ENCODE measurements at places on chromosomes 1 and 21.
A peak's percentile ranks its signal among the peaks of the same experiment; 100 is the strongest.

GRCh38 chr1:30760596-30761324 is 3.2 kb upstream of the LAPTM5 start:
- DNase-seq: no peak

GRCh38 chr1:19210772-19211549 is 895 bp upstream of the UBR4 start:
- no peak for DNase-seq

DNA sequence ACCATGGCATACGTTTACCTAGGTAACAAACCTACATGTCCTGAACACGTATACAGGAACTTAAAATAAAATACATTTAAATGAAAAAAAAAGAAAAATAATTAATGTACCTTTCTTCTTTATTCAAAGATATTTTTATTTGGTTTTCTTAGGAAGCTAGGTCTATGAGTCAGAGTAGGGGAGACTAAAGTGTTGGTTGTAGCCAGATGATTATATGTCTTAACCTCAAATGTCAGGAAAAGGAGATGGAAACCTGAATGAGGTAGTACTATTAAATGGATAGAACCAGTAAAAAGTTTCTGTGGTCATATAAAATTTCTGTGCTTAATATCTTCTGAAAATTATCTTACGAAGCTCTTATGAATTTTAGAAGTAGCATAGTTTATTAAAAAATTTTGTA is 275.8 kb downstream of the KCTD3 start:
- DNase-seq: no peak

DNA sequence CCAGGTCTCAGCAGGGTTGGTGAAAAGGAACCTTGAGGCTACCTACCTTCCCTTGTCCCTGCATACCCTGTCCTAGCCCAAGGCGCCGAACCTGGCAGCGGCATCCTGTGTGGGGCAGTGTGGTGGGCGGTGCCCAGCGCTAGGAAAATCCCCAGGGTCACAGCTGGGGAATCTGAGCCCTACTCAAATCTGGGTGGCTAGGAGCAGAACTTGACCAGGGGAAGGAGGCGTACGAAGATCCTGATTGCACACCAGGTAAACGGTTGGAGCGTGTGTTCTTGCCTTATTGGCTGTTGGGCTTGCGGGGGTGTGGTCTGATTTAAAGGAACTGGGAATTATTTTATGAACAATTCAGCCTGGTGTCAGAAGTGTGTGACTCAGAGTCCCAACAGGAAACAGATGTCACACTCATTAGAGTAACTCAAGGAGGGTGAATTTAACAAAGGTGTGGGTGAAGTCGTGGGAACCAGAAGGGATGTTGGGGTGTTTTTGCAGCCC is 118.6 kb downstream of the LRIG2 start:
- no peak for DNase-seq

GRCh38 chr1:221268295-221268694 is 389.1 kb downstream of the HLX start:
- DNase-seq: peak; percentile 4

DNA sequence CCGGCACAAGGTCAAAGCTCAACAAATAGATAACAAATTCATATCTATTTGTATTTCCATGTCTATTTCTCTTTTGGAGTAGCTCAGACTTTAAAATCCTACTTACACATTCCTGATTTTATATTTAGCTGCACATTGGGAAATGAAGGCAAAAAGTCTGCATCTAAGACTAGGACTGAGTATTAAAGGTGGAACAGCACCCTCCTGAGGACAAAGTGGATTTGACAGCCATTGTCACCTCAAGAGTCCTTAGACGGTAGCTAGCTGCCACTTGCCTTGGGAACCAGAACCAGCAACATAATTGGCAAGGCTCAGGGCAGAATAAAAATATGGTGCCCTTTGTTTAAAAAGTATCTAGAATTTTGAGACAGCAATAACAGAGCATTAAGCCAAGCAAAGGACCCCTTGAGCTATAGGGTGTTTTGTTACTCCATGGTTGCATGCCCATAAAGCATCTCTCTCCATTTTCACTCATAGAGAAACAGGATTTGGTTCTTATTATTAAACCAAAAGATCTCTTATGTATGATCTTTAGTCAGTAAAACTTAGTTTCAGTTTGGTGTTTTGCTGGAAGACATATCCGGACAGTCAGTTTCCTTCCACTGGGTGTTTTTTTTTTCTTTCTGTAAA is 30.0 kb upstream of the SGIP1 start:
- DNase-seq: peak; percentile 51

GRCh38 chr1:177448652-177449357 is 278.0 kb downstream of the BRINP2 start:
- no peak for DNase-seq

DNA sequence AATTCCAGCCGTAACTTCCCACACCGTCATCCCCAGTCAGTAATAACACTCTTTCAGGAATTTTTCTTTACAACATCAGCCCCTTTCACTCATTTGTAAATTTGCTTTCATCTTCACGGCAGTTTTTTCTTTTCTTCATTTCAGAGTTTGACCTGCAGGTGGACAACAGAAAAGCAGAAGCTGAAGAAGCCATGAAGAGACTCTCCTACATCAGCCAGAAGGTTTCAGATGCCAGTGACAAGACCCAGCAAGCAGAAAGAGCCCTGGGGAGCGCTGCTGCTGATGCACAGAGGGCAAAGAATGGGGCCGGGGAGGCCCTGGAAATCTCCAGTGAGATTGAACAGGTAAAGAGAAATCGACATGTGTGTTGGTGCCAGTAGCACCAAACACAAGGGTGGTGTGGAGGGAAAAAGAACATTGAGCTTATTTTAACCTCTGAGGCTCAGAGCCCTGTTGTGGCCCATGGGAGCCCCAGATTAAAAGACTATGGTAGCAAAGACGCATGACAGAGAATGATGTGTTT is 53.2 kb downstream of the LAMC2 start:
- DNase-seq: no peak

DNA sequence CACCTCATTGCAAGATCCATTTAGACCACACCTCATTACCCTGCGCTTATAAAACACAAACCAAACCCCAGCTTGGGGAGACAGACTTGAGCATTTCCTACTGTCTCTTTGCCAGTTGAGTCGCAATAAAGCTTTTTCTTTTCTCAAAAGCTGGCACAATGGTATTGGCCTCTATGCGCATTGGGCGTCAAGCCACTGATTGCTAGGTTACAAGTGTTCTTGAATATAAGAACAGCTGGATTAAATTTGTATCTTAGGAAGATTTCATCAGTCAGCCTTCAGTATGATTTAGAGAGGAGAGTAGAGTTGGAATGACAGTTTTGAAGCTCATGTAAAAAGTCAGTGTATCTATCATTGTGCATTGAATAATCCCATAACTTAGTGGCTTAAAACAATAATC is 84.9 kb upstream of the RAB4A start:
- no peak for DNase-seq

DNA sequence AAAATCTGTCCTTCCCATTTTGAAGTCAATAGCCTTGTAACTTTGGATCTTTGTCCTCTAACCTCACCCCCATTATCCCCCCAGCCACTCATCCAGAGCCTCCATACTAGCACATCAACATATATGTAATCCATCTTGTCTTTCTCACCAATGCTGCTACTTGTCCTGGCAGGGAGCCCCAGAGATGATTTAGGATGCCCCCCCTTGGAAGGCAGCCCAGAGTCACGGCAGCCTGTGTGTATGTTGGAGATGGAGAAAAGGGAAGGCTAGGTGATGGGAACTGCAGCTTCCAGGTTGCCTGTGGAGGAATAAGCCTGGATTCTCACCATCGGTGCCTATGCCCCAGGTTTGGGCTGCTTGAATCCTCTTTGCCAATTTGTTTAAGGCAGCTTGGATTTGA is 51.7 kb upstream of the SCMH1 start:
- DNase-seq: no peak

DNA sequence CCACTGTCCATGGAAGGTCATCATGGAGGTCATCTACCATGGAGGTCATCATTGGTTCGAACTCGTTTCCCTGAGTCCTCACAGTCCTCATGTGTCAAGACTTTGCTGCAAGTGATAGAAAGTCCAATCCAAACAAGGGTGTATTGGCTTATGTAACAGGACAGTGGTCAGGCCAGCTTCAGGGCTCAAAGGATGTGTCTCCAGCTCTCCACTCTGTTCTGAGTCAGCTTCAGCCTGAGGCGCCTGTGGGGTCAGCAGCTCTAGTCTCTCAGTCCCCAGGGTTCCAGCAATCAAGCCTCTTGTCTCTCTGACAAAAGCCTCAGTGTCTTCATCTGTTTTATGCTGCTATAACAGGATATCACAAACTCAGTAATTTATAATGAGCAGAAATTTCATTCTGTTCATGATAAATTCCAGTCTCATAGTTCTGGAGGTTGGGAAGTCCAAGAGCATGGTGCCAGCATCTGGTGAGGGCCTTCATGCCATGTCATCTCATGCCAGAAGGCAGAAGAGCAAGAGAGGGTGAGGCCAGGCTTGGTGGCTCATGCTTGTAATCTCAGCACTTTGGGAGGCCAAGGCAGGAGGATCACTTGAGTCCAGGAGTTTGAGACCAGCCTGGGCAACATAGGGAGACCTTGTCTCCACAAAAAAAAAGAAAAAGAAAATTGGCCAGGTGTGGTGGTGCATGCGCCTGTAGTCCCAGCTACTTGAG is 19.5 kb downstream of the A3GALT2 start:
- no peak for DNase-seq

- DNase-seq: no peak
Observed at GRCh38 chr1:83509301-83509781, 489.6 kb downstream of the TTLL7 start.

DNA sequence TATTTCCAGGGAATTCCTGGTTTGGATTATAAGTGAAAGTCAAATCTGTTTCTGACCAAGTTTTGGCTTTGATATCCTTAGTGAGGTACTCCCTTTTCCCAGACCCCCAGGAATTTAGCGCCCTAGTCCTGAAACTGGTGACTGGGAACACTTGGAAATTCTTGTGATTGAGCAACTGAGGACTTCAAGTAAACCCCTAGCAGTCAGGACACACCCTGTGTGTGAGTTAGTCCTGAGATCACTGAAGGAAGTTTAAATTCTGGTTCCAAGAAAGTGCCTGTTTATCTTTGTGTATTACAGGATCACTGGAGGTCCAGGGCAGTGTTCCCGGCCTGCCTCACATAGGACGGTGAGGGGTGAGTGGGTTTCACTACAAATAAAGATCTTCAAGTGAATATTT is 95.1 kb upstream of the F3 start:
- DNase-seq: no peak

GRCh38 chr1:67947114-67947513 is 103.3 kb downstream of the DIRAS3 start:
- DNase-seq: no peak

DNA sequence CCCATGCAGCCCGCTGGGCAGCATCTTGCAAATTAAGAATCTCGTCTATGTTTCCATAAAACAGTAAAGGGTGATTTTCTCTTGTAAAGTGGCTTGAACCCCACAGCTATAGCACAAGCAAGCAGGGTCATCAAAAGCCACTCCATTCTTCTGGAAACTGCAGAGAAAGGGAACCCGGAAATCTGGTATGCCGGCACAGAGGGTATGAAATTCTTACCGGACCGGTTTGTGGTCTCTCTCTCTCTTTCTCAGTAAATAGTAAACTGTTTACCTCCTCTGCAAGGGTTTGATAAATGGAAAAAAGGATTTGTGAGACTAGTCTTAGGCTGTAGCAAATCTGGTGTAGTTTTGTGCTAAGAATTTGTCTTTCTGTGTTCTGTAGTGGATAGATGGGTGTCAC is 2.7 kb upstream of the ADSS2 start:
- no peak for DNase-seq

DNA sequence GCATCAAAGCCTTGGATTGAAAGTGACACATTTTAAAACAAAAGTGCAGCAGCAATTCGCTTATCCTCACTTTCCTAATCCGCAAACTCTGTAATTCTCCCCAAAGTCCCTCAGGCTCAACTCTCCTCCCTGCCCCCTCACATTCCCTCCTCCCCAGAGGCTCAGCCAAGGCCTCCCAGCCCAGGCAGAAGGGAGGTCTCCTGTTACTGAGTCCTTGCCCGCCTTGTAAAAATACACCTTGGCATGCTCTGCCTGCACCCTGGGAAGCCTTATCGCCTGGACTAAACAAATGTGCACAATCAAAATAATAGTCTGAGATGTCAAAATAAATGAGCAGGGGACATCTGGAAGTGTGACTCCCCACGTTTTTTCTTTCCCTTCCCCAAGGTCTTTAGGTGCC is 109.7 kb downstream of the PLXNA2 start:
- DNase-seq: no peak

DNA sequence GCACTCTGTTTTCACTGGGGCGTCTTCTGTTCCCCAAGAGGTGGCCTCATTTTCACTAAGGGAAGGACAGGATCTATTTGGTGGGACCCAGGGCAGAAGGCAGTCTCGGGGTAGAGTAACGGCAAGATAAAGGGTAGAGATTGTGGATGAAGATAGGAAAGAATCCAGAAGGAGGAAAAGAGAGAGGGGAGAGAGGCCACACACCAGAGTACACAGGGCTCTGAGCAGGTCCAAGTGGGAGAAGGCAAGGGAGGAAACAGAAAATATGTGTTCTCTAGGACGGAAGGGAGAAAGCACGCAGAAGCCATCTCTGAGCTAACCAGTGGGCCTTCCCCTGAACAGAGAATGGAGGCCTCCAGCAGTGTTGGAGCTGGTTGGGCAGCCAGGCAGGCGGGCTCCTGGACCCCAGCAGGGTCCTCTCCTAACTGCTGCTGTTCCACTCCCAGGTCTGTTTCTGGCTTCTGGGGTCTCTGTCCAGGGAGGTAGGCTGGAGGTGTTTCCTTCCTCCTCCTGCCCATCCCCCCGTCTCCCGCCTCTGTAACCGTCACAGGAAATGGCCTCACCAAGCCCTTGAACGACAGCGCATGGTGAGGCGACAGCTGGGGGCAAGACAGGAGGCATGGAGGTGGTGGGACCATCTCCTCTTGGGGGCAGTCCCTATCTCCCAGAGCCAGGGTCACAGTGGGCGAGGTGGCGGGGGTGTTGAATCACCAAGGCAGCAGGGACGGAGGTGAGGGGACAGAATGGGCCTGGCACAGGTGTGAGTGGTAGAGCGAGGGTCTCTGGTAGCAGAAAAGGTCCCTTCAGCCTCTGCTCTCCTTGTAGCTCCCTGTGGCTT is 649 bp downstream of the PTPN7 start:
- DNase-seq: peak; percentile 85

- DNase-seq: no peak
Observed at GRCh38 chr1:187933562-187934419, 1105.0 kb downstream of the PLA2G4A start.

DNA sequence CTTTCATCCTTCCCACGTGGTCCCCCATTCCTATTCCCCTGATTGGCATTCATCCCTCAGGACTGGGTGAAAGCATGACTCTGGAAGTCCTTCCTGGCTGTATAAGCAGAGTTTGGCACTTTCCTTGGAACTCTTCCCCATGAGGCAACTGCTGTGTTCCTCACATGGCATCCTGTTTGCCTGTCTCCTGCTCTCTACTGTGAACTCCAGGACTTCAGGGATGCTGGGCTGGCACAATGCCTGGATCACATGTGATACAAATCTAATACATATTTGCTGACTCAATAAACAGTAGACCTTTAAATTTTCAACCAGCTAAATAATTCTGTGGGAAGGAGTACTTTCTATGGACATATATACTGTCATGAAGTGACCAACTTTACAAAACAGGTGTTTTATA is 46.8 kb upstream of the EDEM3 start:
- DNase-seq: no peak

- DNase-seq: peak; percentile 48
Observed at GRCh38 chr1:153957744-153958110, 685 bp downstream of the CRTC2 start.

- DNase-seq: peak; percentile 83
Observed at GRCh38 chr1:110780600-110781484, 92.1 kb upstream of the CD53 start.

GRCh38 chr1:21123287-21123948 is 53.3 kb downstream of the EIF4G3 start:
- no peak for DNase-seq
